ENCODE measurements at places on chromosomes 1 and 21.

DNA sequence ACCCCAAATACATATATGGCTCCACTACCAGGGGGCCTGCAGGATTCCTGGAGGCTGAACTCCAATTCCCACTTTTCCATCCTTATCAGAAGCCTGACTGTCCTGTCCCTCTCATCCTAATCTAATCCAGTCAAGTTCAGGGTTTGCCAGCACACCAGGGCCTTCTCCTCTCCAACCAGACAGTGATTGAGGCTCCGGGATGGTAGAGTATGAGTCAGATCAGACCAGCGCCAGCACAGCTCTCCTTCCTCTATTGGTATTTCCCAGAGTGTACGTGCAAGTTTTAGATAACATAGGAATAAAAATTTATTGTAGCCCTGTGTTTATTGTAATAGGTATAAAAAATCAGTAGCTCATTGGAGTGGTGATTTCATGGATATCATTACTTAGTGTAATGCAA, 24.5 kb upstream of the RCSD1 start:
- DNase-seq: no peak

DNA sequence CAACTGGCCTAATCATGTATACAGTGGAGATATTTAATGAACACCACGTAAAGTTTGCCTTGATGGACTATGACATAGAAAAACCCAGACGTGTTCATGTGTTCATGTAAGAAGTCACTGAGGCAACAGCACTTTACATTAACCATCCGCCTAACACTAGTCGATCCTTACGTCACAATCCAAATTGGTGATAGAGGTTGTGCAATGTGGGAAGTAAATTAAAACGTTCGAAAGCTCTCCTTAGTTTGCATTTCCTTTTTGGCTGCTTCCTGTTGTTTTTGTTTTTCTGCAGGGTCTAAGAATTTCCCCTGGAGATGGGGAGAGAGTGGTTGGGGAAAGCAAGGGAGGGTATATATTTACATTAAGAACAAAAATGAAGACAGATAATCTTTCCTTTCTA, 587.5 kb upstream of the ADGRL2 start:
- DNase-seq: no peak

DNA sequence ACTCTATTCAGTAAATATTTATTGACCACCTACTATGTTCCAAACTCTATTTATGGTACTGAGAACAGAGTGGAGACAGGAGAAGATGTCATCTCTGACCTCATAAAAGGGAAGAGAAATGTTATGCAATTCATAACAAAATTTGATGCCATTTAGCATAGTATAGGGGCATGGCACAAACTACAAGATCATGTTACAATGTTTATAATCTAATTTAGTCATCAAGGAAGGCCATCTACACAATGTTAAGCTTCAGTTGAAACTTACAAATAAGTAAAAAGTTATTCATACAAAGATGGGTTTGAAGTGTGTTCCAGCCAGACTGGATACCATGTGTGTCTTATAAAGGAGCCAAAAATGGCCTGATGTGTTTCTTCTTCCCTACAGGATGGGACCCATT, 146.8 kb upstream of the CHRM3 start:
- DNase-seq: no peak

- no peak for DNase-seq
Measured at GRCh38 chr1:174149216-174149615, 10.1 kb upstream of the RABGAP1L start.

DNA sequence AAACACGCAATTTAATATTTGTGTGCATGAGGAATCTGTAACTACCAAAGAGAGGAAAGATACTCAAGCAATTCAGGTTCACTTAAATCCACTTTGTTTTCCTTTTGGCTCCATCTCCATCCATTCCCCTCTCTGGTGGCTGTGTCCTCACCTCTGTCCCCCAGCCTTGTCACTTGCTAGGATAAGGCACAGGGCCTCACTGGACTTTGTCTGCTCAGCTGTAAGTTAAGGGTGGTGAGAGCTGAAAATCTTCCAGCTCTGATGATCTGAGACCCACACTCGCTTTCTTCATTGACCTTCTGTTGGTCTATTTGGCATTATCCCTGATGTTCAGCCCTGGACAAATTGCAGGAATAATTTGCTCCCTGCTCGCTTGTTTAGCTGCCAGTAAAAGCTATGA, 56.5 kb downstream of the RHOU start:
- no peak for DNase-seq

DNA sequence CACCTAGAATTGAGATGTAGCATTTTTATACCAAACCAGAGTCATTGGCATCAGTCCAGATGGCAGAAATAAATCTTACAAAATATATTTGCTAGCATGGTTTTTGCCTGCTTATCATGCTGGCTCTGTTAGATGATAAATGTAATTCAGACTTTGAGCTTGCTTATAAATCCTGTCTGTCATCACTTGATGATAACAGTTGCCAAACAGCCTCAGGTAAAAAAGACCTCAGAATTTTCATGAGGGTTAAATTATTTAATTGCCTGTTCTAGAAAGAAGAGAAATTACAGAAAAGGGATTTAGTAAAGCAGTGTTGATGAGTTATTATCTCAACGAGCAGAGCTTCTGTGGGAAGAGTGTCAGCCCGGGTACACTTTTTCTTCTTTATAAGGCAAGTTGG, 83.3 kb downstream of the FNBP1L start:
- no peak for DNase-seq

GRCh38 chr1:197738927-197739326, 36.4 kb downstream of the DENND1B start:
- DNase-seq: no peak

- no peak for DNase-seq
Measured at GRCh38 chr1:119960501-119960900, 64.2 kb upstream of the ADAM30 start.

DNA sequence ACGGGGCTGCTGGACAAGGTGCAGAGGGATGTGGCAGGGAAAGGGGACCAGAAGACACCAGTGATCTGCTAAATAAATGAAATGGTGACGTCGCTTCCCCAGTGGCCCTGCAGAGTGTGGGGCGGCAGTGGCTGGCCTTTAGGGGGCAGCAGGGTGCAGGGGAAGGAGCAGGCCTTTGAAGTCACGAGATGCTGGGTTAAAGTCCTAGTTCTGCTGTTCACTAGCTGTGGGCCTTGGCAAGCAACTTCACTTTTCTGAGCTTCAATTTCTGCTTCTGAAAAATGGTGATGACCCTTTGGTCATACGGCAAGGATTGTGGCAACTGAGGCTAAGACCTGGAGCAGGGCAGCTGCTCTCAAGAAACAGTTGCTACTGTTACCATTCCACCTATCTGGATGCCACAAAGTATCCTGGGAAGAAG, 9.2 kb upstream of the GALE start:
- peak; percentile 69 for DNase-seq

- no peak for DNase-seq
Measured at GRCh38 chr1:59703226-59703917, 111.4 kb upstream of the HOOK1 start.

- DNase-seq: no peak
Measured at GRCh38 chr1:15592285-15592684, 7.4 kb upstream of the AGMAT start.

GRCh38 chr1:100382657-100383056, 30.4 kb downstream of the CDC14A start:
- no peak for DNase-seq

GRCh38 chr1:155913969-155914757, 3.0 kb upstream of the RIT1 start:
- DNase-seq: no peak

DNA sequence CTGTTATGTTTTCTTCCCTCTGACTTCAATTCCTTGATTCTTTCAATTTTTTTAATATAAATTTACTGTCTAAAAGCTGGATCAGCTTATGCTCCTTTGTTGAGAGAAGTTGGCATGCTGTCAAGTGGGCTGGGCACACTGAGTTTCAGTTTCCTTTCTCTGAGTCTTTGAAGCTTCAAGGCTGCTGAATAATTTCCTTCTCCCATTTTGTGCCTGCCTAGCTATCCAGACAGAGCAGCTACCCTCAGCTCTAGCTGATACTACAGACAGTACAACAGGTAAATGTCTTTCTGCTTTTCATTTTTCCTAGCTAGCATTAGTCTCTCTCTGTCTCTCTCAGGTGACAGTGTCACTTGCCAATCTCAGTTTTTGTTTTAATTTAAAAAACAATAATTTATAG, at the start of gene IFI44:
TSS of gene IFI44 (plus strand) at position 204 of the 400 bp plus-strand sequence. CDS start 365 bp downstream, outside the sequence.
- no peak for DNase-seq

- DNase-seq: peak; percentile 71
Measured at GRCh38 chr1:167714098-167714438, 7.7 kb upstream of the MPZL1 start.

GRCh38 chr21:45131537-45131999, 57.2 kb downstream of the ADARB1 start:
- no peak for DNase-seq

GRCh38 chr1:206962272-206962671, 8.0 kb downstream of the FCAMR start:
- no peak for DNase-seq

DNA sequence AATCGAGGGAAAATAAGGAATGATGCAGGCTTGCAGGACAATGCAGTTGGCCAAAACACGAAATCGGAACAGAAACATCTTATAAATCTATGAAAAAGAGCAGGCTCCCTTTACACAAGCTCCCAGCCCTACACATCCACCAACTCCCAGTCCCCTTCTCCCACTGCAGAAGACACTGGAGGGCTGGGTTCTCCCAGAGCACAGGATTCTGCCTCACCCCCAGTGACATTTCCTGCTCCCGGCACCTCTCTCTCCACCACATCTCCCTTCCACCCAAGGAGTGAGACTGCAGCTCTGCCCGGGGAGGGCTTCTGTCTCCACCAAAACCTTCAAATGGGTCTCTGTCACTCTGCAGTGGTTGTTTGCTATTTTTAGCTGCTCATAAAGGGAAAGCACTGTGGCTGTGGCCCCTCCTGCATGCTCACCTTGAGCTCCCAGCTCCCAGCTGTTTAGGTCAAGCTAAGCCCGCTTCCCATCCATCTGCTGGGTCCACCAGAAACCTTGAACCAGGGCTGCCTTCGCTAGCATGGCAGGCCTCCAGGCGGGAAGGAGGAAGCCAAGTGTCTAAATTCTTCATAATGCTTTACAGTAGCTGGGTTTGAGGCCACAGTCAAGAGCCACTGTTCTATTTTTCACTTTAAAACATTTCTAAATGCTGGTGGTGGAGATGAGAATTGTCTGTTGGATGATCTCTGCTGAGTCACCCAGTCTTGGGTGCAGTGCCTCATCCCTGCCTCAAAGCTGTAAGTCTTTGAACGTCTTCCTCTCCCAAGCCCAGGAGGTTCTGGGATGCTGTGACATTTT, 3.3 kb upstream of the C2CD2 start:
- no peak for DNase-seq

DNA sequence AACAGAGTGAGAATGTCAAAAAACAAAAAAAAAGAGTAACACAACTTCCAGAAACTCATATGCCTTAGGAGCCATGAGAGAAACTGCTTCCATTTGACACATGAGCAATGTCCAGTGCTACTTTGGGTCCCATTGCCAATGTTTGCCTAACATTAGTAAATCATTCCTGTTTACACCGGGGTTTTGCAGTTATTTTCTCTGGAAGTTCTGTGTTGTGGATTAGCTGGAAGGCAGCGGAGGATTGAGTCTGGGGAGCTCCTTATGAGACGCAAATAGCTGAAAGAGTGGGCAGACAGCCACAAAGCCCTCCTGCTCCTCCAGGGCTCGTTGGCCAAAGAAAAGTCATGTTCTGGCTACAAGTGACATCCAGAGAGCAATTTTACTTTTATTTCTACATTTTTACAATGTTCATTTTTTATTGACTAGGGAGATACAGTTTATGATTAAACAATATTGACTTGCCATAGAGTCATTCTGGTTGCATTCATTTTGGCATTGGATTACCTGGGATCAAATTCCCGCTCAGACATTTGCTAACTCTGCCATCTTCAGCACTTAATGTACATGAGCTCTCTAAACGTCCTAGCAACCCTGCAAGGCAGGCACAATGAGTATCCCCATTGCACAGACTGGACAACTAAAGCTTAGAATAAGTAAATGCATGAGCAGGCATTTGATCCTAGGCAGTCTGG, 66.4 kb upstream of the GALNT2 start:
- DNase-seq: no peak

DNA sequence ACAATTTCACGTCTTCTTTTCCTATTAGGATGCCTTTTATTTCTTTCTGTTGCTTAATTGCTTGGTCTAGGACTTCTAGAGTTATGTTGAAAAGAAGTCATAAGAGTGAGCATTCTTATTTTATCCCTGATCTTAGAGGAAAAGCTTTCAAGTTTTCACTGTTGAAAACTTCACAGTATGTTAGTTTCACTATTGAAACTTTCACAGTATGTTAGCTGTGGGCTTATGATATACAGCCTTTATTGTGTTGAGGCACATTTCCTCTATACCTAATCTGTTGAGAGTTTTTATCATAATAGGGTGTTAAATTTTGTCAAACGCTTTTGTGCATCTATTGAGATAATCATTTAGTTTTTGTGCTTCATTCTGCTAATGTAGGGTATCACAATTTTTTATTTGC, 227.1 kb downstream of the LHX8 start:
- no peak for DNase-seq

DNA sequence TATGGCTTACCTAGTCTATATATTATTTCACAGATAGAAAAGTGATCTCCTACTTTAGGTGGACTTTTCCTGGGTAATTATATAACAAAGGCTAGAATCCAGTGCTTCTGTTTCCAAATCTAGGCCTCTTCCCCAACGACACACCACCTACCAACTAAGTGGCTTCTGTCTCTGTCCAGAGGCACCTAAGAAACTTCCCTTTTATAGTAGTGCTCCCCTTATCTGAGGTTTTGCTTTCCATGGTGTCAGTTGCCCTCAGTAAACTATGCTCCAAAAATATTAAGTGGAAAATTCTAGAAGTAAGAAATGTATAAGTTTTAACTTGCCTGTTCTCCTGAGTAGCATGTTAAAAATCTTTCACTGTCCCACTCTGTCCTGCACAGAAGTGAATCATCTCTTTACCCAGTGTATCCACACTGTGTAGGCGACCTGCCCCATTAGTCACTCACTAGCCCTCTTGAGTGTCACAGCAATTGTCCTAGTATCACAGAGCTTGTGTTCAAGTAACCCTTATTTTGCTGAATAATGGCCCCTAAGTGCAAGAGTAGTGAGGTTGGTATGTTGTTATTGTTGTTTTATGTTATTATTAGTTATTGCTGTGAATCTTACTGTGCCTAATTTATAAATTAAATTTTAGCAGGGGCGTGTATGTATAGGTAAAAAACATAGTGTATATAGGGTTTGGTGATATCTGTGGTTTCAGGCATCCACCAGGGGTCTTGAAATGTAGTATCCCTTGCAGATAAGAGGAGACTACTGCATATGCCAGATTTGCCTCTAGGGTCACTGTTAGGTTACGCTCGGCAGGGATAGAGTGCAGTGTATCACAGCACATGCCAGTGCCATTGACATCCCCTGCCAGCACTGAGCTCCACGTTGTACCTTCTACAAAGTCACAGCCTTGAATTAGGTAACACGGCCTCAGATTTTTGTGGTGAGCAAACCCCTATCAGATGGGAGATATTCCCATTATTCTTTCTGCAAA, 14.7 kb upstream of the CD53 start:
- no peak for DNase-seq

GRCh38 chr1:1433804-1434130, 1.7 kb upstream of the VWA1 start:
- DNase-seq: no peak
